ENCODE measurements at places on chromosomes 3 and 15.

DNA sequence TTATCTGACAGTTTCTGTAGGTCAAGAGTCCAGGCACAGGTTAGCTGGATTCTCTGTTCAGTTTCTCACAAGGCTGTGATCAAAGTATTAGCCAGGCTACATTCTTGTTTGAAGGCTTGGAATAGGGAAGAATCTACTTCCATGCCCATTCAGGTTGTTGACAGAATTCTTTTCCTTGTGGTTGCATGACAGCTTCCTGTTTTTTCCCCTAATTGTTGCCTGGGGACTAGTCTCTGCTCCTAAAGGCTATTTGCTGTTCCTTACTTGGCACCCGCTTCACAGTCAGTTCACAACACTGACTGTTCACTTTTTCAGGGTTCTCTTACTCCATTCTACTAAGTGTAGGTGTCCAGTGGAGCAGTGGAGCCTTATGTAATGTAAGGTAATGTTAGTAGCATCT is 115.4 kb upstream of the GBE1 start:
- DNase-seq = no peak

DNA sequence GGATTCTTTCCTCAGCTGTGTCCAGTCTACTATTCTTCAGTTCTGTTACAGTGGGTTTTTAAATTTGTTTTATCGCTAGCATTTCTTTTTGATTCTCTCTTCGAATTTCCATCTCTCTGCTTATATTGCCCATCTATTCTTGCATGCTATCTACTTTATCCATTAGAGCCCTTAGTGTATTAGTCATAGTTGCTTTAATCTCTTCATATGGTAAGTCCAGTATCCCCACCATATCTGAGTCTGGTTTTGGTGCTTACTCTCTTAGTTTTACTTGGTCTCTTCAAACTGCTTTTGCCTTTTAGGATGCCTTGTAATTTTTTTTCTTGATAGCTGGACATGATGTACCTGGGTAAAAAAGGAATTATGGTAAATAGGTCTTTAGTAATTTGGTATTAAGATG is 9.1 kb downstream of the TIMMDC1 start:
- no peak for DNase-seq

DNA sequence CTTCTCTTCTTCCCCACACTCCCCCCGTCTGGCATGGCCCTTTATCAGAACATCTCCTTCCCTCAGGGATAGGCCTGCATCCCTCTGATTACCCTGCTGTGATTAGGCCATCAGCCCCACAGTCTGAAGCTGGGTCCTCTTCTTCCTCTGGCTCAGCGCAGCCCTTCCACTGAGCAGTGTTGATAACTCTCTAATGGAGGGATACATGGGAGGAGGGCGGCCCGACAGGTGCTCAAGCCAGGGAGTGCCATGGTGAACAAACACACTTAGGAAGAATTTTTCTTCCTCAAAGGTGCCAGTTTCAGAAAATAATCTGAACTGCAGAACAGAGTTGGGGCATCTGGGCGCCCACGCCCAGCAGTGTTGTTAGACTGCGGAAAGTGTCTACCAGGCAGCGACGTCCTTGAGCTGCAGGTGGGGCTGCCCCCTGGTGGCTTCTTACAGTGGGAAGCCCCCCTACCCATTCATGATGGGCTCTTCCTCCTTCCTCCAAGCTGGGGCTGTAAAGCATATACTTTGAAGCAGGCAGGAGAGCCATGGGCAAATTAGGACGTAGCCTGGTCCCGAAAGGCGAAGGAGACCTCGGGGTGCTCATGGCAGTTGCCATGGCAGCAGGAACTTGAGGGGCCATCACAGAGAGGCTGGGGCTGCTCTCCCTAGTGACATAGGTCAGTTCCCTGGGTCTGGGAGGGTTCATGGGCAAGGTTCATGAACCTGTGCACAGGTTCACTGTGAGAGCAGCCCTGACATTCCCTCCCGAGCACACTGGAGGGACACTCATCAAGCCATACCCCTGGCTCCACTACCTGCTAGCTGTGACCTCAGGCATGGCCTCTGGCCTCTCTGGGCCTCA is 33.2 kb upstream of the NR2C2 start:
- no peak for DNase-seq

DNA sequence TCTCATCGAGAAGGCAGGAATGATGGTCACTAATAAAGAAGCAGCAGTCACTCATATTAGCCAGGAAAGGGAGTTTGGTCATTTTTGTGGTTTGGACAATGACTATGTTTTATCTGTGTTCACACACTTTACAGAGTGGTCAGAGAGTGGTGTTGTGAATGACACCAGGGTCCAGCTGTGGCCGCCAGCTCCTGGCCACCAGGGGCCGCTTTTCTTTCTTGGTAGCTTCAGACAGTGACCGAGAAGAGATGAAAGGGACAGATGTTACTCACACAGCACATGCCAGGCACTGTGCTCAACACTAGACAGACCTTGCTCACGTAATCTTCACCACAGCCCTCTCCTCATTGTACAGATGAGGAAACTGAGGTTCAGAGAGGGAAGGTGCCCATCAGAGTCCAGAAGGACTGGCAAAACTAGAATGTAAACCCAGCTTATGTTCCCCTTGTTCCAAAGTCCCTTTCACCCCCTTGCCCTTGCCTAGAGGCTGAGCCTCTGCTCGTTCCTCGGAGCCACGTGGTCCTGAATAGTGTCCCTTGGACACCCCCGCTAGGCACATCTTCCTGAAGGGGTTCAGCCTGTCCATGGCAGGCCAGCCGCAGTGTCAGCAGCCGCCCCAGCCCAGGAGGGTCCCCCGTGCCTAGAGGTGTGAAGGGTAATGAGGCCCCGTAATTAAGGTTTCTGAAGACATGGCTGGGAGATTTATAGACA is 55.6 kb downstream of the CYP11A1 start:
- no peak for DNase-seq

DNA sequence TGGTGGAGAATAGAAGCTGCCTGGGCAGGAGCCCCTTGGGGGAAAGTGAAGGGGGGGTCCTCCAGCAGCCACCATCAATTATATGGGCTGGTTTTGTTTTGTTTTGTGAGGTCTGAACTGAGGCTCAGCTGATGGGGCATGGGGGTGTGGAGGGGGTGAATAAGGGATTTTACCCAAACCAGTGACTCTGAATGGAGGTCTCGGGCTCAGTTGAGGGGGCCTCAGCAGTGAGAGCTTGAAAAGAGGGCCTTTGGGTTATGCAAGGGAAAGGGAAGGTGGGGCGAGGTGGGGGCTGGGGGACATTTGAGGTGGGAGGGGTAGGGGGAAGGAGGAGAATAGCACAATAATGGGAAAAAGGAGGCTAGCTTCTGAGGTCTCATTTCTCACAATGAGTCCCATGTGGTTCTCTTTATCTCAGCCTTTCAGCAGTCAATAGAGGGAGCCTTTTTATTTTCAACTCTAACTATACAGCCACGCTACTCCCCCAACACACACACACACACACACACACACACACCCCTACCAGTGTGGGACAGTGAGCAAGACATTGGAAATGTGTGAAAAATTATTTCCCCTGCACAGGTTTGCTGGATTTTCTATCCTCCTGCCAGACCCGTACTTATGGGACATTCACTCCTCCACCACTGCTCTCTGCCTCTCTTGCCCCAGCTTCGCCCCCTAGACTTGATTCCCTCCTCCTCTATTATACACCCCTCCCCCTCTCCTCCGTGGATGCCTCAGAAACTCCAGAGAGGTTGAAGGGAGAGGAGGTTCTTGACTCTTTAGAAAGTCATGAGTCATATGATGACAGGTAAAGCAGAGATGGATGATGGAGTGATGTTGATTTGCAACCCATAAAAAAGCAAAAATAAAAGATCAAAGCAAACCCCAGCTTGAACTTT is 96.0 kb downstream of the GTPBP8 start:
- DNase-seq = no peak

- DNase-seq = peak; percentile 96
Measured at GRCh38 chr3:14431917-14432834, 29.8 kb downstream of the SLC6A6 start.

- DNase-seq = no peak
Measured at GRCh38 chr3:187002915-187003314, 72.6 kb downstream of the ST6GAL1 start.

DNA sequence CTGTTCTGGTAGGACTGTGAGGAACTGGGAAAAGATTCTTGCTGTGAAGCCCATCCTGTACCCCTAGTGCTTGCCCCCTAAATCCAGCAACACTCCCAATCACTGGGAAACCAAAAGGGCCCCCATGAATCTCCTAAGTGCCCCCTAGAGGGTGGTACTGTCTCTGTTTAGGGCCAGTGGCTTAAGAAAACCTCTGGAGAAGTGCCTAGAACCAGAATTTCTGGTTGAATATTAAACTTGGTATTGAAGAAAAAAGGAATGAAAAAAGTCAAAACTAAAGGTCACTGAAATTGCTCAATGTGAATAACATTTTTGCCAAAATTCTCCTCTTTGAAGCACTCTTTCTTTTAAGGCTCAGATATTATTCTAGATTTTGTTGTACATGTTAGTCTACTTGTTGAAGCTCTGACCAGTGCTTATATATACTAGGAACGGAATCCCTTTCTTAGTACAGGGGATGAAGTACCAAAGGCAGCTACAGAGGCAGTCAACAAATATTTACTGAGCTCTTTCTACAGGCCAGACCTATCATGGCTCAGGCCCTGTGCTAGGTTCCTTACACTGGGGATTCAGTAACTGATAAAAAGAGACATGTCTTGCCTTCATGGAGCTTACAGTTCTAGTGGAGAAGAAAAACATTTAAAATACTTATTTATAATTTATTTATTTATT is 138.8 kb downstream of the MYLK start:
- no peak for DNase-seq

GRCh38 chr3:60160111-60160821 is 1091.0 kb downstream of the FHIT start:
- no peak for DNase-seq

DNA sequence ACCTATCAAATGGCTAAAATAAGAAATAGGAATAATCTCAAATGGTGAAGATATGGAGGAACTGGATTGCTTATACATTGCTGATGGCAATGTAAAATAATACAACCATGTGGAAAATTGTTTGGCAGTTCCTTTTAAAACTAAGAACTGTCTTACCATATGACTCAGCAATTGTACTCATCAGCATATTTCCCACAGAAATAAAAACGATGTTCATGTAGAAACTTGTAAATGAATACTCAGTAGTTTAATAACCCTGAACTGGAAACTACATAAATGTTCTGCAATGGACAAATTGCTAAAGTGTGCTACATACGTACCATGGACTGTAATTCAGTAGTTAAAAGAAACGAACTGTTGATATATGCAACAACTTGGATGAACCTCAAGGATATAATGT is 253.9 kb upstream of the RBMS3 start:
- DNase-seq = no peak

- DNase-seq = no peak
Measured at GRCh38 chr3:11510356-11510755, 133.4 kb downstream of the VGLL4 start.

DNA sequence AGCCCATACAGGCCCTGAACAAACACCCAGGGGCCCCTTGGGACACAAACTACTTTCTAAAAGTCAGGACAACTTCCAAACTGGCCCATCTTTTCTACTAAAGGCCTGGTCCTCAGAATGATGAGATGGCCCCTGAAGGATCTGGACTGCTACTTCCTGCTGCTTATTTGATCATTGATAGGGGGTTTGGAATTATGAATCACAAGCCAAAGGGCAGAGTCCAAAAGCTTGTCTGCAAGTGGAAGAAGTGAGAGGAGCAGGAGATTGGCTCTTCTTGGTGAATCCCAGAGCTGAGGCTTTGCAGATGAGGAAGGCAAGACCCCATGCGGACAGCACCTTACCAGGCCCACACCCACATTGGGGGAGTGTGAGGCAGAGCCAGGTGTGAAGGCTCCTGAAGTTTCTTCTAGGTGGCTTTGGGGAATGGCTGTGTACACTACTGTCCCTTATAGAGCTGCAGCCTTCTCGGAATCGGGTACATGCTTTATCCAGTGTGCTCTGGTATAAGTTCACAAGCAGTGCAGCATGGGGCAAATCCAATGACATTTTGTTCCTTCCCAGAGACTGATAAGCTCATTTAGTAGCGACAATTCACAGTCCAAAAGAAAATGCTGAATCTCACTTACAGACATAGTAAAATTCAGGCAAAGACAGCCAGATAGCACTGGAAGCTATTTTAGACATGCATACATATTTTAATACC is 133.1 kb downstream of the RORA start:
- DNase-seq = no peak

GRCh38 chr3:51063053-51063452 is 322.0 kb upstream of the MANF start:
- DNase-seq = no peak

DNA sequence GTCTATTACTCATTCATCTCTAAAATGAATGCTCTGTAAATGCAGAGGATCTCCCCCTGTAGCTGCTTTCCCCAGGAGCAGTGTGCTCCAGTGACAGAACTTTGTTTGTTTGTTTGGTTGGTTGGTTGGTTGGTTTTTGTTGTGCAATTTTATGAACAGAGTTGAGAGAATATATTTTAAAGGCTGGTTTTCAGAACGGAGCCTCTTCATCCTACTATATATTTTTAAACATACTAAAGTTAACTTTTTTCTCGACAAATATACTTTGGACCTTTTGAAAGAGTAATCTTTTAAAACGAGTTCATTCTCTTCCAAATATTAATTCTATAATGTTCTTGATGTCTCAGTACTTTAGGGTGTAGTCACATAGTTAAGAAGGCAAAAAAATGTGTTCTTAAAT is 20.2 kb downstream of the RYR3 start:
- no peak for DNase-seq

DNA sequence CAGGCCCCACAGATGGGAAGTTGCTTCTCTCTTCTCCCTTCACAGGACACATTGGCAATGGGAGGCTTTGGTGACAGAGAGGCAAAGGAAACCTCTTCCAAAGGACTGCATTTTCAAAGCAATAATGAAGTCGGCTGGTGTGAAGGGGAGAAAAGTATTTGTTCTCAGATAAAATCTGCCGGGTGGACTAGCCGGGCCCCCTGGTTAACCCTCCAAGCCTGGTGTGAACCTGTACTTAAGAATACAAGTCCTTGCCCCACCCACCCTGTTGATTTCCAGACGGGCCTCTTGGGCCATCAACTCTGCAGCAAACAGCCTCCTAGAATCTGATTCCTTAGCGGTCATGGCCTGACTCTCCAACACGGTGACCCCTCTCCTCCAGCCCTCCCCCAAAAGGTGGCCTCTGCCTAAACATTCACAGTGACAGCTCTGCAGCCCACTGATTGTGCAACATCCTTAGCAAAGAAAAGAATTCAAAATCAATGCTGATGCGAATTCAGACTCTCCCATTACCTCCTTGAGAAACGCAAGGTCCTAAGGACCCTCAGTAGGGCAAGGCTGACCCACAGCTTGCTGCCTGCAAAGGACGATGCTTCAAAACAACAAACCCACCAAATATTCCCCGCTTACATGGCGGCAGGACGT is 9.9 kb downstream of the TLE3 start:
- no peak for DNase-seq

DNA sequence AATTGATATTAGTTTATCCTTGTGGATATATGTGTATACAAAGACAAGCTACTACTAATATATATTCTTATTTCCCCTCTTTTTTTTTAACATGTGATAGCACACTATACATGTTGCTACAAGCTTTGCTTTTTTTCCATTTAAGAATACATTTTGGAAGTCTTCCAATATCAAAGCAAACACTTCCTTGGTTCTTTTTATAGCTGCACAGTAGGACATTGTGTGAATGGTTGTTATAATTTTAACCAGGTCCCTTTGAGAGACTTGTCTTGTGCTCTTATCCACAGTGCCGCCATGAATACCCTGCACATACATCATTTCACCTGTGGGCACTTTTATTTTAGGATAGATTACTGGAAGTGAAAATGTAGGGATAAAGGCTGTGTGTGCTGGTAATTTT is 88.7 kb downstream of the CACNA2D3 start:
- no peak for DNase-seq

GRCh38 chr15:77595231-77595630 is 37.5 kb downstream of the LINGO1 start:
- DNase-seq = no peak

All from stimulated activated CD4-positive, alpha-beta T cell treated with anti-CD3 and anti-CD28 coated beads, Interleukin-2, amount 100 ng/mL, for 24 hours (primary cell).